ENCODE measurements at places on chromosomes 6 and 20.
A peak's percentile ranks its signal among the peaks of the same experiment; 100 is the strongest.

GRCh38 chr20:50987493-50988210 is 29.0 kb downstream of the MOCS3 start:
- DNase-seq, result peak; percentile 86

DNA sequence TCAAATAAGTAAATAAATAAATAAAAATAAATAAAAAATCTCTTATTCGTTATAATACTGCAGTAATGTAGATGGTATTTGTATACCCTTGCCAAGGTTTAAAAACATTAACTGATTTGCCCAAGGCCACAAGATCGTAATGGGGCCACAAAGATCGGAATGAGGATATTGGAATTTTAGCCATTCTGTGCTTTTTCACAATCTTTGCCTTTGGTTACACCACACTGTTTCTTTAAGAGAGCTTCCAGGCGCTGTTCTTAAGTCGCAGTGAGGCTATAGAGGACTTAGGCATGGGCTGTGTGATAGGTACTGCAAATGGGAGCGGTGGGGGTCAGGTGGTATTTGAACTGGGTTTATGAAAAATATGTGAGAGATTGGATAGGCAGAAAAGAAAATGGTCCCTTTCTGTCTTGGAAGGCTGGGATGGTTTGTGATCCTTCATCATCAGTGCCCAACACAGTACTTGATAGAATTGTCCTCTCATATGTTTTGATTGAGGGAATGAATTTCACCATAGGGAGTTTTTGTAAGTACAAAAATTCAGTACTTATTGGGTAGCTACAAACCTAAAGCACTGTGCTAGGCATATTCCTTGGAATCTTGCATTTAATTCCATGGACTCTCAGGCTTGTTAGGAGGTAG is 1.4 kb downstream of the NUS1 start:
- DNase-seq, result peak; percentile 12

- DNase-seq, result no peak
Observed at GRCh38 chr6:43824703-43825064, 54.7 kb downstream of the VEGFA start.

GRCh38 chr6:38193051-38193450 is 373.5 kb downstream of the ZFAND3 start:
- DNase-seq, result no peak

- peak; percentile 85 for DNase-seq
Observed at GRCh38 chr6:5082487-5083306, 2.4 kb upstream of the PPP1R3G start.

DNA sequence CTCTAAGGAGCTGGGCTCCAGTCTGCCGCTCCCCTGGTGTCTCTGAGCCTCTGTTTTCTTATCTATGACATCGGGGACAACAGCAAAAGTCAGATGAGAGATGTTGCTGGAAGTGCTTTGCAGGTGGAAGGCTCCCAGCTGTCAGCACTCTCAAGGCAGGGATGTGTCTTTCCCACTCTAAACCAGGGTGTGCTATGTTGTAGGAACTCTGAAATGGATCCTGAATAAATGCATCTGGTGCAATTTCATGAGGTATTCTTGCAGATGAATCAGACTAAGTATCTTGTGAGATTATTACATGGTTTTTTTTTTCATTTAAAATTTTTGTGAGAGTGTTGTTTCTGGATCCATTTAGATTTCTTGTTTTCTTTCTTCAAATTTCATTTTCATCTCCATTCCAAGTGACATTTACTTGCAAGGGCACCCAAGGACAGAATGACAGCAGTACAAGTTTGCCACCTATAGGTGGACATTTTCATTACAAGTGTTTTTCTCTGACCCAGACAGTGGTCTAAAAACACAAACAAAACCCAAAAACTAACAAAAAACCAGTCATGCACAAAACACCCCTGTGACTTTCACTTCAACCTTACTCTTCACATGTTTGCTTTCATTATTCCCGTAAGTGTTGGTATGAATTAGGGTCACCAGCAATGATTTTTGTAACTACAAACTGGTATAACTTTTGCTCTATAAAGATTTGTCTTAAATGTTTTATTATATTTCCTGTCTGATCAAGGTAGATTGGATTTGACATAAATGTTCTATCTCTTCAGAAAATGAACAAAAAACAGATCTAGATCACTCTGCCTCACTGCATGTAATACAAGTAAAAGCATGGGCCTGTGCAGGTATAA is 14.7 kb upstream of the SIM1 start:
- DNase-seq, result peak; percentile 59

Measured in AG10803 (cell line).